ENCODE measurements at places on chromosomes 11 and 22. TPM values are rescaled to one million over a fixed set of nuclear protein-coding genes. Genes with fewer than 3 reads are reported as not detected.

DNA sequence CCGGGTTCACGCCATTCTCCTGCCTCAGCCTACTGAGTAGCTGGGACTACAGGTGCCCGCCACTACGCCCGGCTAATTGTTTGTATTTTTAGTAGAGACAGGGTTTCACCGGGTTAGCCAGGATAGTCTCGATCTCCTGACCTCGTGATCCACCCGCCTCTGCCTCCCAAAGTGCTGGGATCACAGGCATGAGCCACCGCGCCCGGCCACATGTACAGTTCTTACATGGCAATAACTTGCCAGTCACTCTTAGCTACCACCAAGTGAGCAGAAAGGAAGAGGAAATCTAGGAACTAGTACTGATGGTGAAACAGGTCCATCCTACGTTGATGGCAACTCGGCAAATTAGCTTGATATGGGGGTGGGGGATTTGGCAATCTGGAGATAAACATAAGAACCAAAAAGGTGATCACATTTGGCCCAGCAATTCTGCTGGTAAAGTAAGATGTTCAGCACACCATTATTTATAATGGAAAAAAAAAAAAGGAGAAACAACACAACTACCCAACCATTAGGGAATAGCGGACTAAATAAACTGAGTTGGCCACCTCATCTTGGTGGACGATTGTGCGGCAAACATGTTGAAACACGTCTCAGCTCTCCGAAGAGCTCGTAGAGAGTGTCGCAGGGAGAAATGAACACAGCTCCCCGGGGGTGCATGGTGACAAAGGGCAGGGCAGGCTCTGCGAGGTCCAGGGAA is 5.3 kb downstream of the NLRP6 start:
- no peak for DNase-seq

DNA sequence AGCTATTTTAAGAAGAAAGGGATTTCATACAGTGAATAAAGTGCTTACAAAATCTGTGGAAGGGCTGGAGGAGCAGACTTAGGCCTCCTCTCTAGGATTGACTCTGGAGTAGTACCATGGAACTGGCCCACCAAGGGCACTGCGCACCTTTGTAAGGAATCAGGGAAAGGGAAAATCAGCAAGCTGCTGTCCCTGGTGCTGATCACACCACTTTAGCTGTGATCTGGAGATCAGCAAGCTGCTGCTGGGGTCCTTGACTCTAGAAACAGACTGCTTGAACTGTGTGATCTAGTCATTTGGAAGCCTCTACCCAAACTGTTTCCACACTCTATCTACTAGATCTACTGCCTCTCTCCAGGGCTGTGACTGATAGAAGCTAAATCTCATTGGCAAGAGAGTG is 18.4 kb upstream of the TECTA start:
- peak; percentile 48 for DNase-seq

- DNase-seq, result no peak
These were observed 417.9 kb upstream of the DDI1 start for GRCh38 chr11:103618528-103618927.

GRCh38 chr11:64586366-64586765 is 4.7 kb upstream of the SLC22A12 start:
- no peak for DNase-seq

- no peak for DNase-seq
These were observed 91.9 kb downstream of the CTTN start for GRCh38 chr11:70490208-70490607.

DNA sequence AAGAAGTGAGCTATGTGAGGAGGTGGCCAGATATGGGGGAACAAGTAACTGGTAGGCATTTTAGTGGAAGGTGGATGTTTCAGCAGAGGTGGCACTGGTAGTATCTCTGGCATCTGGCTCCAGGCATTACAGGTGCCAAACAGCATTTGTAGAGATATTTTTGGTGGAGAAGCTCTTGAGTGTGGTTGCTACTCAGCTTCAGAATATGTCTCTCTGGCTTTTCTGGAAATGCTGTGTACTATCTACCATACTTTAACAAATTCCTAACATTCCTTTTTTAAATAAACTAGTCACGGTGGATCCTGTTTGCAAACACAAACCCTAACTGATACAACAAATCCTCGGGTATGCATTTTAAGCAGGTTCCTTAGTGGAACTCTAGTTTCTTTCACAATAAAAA is 128.0 kb downstream of the BARX2 start:
- no peak for DNase-seq

GRCh38 chr11:32334822-32335221 is 100.5 kb downstream of the WT1 start:
- DNase-seq, result no peak

DNA sequence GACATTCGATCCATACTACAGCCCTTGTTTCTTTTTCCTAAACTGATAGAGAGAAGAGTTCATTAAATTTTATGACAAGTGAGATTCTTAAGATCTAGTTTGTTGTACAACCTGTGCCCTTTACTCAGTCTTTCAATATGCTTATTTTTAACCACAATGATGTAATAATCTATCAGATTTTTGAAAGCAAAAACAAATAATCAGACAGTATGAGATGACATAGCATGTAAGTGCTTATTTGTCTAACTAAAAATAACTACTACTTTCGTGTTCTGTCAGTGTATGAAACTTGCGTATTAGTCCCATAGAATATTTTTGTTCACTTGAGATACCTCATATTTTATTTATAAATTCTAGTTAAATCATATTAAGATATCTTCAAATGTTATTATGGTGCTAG is 33.2 kb downstream of the RAB39A start:
- DNase-seq, result no peak

- no peak for DNase-seq
These were observed 58.9 kb downstream of the PARVA start for GRCh38 chr11:12436266-12436665.

- DNase-seq, result peak; percentile 36
These were observed 394 bp downstream of the KIAA1671 start for GRCh38 chr22:24952837-24953383.

GRCh38 chr11:114847306-114847975 is 169.1 kb downstream of the NXPE2 start:
- DNase-seq, result no peak

DNA sequence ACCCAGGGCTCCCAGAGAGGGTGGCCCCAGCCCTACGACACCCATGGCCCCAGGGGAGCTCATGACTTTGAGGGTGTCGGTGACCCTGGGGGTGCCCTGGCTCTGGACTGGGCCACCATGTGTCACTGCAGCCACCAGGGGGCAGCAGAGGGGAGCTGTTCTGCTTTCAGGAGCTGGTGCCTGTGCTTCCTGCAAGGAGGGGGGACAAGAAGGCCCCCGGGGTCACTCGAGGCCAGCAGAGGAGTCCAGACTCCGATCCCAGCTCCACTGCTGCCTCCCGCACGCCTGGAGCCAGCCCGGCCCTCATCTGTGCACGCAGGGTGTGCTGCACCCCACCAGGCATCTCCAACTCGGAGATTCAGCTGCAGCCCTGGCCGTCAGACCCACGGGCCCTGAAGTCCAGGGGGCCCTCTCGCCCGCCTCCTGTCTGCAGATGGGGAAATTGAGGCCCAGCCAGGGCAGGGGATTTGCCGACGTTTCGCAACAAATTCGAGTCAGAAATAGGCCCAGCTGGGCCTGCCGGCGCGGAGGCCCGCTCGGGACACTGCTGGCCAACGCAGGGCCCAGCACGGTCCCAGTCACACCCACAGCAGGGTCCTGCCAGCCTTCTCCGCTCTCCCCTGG is 29.5 kb upstream of the WNT7B start:
- DNase-seq, result peak; percentile 86

DNA sequence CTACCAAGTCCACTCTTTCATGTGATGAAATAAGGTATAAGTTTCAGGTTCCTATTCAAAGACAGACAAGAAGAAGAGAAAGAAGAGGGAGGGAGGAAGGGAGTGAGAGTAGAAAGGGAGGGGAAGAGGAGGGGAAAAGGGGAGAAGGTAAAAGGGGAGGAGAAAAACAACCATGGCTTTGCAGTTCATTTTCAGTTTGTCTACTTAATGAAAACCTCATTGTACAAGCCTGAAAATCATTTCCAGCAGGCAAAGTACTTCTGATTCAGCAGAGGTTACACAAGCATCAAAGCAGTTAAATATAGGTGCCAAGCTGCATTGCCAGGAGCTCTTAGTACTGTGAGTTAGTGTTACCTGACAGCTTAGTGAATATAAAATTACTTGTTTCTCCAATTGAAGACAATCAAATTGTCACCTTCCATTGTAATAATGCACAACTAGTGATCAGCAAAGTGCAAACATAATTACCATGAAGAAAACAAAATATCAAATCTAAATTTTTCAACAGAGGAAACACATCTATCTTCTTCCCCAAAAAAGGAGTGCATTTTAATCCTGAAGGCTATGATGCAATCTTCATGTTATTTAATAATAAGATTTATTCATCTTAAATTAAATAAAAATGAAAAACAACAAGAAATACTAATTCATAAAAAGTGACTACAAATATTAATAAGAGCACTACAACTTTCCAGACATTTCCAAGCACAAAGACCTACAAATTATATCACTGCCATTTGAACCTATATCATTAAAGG is 8.2 kb downstream of the SOX6 start:
- DNase-seq, result no peak

DNA sequence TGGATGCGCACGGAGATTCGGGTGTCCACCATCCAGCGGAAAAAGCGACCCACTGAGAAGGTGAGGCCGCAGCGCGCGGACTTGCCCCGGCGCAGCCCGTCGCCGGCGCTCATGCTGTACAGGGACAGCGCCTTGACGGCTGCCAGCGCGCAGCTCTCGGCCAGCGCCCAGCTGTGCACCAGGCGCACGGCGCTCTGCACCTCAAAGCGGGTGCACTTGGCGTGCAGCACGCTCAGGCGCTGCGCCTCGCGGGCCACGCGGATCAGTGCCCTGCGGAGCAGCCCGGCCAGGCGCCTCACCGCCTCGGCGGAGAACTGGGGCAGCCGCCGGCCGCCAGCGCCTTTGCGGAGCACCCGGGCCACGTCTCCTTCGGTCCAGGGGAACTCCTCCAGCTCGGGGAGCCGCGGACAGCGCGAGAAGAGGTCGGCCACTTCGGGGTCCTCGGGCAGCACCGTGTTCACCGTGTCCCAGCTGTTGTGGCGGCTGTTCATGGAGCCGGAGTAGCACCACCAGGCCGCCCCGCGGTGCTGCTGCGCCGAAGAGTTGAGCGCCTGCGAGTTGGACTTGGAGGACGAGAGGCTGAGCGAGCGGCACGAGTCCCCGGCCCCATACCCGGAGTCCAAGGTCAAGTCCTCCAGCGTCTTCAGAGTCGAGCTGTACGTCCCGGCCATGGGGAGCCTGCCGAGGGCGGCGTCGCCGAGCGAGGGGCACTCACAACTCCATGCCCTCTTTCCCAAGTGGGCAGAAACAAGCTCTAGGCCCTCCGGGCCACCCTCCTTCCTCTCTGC is 703 bp downstream of the ABTB2 start:
- DNase-seq, result peak; percentile 51

DNA sequence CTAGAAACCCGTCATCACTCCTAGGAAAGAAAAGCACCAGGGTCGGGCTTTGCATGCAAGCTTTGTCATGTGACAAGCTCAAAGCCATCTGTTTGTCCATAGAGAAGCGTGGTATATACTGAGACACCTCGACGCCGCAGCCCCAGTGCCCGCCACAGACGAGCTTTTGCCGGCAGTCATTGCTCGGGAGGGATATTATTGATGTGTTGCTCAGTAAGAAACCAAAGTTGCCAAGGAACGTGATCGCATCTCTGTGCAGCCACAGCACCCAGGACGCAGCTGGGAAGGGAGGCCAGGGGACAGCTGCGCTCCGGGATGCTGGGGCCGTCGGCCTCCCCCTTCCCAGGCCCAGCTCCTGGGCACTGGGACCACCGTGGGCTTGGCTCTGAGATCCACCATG is 89.5 kb upstream of the KCNQ1OT1 start:
- peak; percentile 7 for DNase-seq

DNA sequence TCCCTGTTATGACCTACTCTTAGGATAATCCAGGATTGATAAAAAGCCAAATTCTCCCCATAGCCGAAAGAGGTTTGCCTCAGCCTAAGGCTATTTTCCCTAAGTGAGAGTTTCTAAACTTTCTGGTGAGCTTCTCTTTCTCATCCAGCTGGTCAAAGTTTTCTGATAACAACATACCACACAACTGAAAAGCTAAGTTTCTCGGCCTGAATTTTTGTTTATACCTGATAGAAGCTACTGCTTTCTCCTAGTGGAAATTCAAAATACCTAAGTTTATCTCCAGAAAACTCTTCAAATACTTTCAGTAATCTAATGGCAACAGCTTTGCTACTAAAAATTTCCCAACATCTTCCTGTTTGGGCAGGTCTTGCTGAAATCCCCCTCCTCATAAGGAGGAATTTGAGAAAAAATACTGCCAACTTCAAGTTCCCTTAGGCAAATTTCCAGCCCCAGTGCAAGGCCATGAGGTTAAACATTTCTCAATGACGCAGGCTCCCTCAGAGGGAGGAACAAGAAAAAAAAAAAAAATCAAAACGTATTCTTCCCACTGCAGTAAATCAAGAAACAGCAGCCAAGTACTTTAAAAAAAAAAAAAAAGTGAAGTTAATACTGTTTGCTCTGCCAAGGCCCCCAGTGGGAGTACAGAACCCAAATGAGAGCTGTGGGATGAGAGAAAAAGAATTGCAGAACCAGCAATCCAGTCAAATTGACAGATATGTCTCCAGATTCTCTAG is 127.0 kb downstream of the MRTFA start:
- no peak for DNase-seq

DNA sequence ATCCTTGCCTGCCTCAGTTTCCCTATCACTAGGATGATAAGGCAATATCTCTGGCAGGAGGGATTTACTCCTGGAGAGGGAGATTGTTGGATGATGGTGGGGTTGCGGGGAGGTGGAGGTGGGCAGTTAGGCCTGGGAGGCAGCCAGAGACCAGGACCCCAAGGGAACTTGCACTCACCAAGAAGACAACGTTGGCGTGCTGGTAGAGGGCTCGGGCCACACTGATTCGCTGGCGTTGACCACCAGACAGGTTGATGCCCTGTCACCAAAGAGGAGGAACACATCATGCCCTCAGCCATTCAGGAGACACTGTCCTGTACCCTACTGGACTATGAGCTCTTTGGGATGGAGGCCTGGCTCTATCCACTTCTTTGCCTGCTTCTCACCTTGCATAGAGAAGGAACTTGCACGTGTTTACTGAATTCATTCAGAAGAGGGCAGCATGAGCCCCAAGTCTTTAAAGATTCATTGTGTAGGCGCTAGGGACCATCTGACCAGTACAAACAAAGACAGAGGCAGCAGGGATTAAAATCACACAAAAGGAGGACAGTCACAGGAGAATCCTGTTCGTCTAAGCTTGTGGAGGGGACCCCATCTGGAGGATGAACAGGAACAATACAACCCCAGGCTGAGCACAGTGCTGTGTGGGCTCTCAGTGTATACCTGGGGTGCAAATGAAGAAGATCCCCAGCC is 24.2 kb upstream of the KCNJ11 start:
- no peak for DNase-seq

- no peak for DNase-seq
These were observed 24.3 kb downstream of the ALKBH3 start for GRCh38 chr11:43904742-43905535.

Gene B4GALNT4
- 277 TPM for total RNA-seq

Gene SAA4
- total RNA-seq, result not detected

Gene LYVE1
- total RNA-seq, result not detected

Gene PPP2R5B
- total RNA-seq, result 14.1 TPM

Gene CHST1
- total RNA-seq, result 0.31 TPM

Gene IRAG1
- total RNA-seq, result 5.4 TPM

Gene EPS8L2
- 100.0 TPM for total RNA-seq

Gene P2RY2
- total RNA-seq, result 0.55 TPM

Gene NNMT
- 2.4 TPM for total RNA-seq

Gene F2
- total RNA-seq, result 21.8 TPM

Gene MS4A3
- not detected for total RNA-seq

All from progenitor cell of endocrine pancreas (in vitro differentiated cells).